ENCODE measurements at places on chromosomes 2 and 18.

GRCh38 chr2:128307595-128307994 lies 11.1 kb downstream of the HS6ST1 start:
- no peak for DNase-seq

DNA sequence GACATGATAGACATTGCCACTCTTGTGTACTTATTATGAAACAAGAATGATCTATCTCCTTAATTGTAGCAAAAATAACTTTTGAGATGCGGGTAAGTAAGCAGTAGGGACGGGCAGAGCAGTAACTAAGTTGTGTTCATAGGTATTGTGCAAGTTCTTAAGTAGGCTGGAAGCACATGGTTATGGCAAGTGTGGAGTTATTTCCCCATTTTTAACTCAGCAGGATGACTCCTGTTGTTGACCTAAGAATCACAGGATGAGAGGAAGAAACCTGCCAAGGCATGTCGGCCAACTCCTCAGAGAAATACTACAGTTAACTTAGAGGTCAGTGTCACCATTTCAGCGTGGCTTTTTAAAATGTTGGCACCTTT lies 51.1 kb upstream of the FN1 start:
- DNase-seq: no peak

- no peak for DNase-seq
These were observed 406.1 kb upstream of the SOX11 start for GRCh38 chr2:5285872-5286769.

- DNase-seq: no peak
These were observed 211.4 kb downstream of the PRKCE start for GRCh38 chr2:45862843-45863242.

GRCh38 chr2:186664385-186665043 lies 29.3 kb upstream of the FAM171B start:
- DNase-seq: no peak

GRCh38 chr2:142870526-142870925 lies 6.9 kb upstream of the KYNU start:
- DNase-seq: no peak

- no peak for DNase-seq
These were observed 29.7 kb upstream of the GPC1 start for GRCh38 chr2:240405684-240406313.

DNA sequence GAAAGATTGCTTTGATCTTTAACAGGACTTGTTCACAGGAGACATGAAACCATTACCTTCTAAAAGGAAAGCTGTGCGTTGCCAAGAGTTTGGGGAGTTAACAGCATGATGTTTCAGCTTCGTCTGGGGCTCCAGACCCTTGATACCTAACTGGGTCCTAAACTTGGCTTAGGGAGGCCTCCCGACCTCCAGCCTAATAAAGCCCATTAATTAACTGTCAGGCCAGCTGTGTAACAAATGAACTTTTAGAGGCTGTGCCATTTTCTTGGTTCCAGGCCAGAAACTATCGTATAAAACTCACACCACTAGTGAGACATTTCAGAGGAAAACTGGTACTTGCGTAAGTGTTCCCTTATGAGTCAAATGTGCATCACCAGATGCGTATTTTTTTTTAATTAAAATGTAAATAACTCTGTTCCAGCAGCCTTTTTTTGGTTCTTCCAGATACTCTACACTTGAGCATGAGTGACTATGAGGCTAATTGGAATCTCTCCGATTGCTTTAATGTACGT lies 236.5 kb downstream of the BCL2 start:
- DNase-seq: no peak

DNA sequence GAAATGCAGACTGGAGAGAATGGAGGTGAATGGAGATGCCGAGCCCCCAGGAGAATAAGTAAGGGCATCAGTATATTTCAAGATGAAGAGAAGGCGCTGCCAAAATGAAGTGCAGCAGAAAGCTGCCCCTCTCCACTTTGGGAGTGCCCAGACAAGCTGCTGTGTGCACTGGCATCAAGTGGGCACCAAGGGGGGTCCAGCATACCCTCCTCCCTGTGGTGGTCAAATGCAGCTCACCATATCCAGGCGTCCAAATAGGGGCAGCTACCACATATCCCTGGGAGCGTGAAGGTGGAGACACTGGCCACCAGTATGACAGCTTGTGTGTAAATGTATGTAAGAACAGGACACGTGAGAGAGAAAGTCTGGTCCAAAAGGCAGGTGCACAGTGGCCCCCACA lies 236.6 kb downstream of the KLHL29 start:
- no peak for DNase-seq

GRCh38 chr18:45978084-45978483 lies 11.0 kb upstream of the EPG5 start:
- DNase-seq: no peak

DNA sequence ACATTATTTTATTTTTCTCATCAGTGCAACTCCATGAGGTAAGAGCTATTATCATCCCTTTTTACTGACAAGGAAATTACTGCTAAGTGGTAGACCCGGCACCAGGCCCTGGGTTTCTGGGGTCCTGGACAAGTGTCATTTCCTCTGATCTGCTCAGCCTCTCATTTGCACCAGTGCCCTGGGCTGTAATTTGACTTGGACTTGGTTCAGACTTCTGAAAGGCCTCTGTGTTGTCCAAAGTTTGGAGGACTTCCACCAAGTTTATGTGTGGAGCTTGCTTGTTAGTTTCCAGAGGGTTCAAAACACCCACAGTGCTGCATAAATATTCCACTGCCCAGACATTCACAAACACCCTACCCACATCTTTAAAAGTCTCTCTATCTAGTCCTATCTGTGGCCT lies 44.0 kb upstream of the PPP1CB start:
- DNase-seq: no peak

Data from Peyer's patch (tissue), 4 donors.